ENCODE measurements at places on chromosomes 3 and 15.

DNA sequence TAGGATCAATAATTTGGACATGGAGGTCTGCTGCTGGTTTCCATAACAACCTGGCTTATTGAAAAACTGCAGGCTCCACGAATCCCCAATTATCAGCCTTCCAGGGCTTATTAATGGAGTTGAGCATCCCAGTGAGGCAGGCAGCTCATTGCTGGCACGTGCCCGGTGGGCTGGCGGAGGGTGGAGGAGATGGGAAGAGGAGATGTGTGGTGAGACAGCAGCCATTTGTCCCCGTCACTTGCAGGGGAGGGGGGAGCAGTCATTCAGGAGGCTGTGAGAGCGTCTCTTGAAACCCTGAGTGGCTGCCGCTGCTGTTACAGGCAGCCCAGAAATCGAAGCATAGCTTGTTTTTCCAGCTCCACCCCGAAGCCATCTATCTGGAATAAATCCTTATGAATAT is 70.6 kb downstream of the GAP43 start:
- no peaks in the 10 kb centered on the region for H3K4me1 ChIP-seq
- no peak overlapping the region for H3K27ac ChIP-seq
- no peak overlapping the region for H3K4me3 ChIP-seq
- peaks cover 4% of the 10 kb centered on the region for H3K27me3 ChIP-seq
- H3K36me3 ChIP-seq, result no peaks in the 10 kb centered on the region
- DNase-seq, result no peak

DNA sequence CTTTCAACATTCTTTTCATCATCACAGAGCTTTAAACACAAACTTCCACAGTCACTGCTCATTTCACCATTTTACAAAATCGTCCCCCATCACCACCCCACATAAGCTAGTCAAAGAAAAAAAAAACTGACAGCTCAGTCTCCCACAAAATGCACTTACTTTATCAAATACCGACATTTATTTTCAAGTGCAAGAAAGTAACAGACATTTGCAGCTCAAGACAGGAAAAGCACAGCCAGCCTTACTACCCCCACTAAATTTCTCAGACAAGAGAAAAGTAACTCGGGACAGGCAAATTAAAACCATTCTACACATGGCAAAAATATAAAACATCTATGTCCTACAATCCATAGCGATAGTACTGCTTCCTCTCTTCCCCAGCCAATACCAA is 402.4 kb downstream of the SHQ1 start:
- H3K4me3 ChIP-seq, result peak overlapping the region; percentile 100
- DNase-seq, result no peak
- H3K27me3 ChIP-seq, result peaks cover 24% of the 10 kb centered on the region
- peak overlapping the region; percentile 99 for H3K27ac ChIP-seq
- peaks cover 39% of the 10 kb centered on the region for H3K36me3 ChIP-seq

- H3K27me3 ChIP-seq, result no peaks in the 10 kb centered on the region
- DNase-seq, result no peak
- H3K4me1 ChIP-seq, result no peaks in the 10 kb centered on the region
- H3K36me3 ChIP-seq, result no peaks in the 10 kb centered on the region
- no peak overlapping the region for H3K27ac ChIP-seq
These were observed 122.7 kb downstream of the WNT5A start for GRCh38 chr3:55364421-55364820.

GRCh38 chr3:169337500-169338078 is 325.9 kb downstream of the MECOM start:
- H3K4me1 ChIP-seq, result no peaks in the 10 kb centered on the region
- no peak overlapping the region for H3K27ac ChIP-seq
- no peaks in the 10 kb centered on the region for H3K27me3 ChIP-seq
- no peaks in the 10 kb centered on the region for H3K36me3 ChIP-seq
- no peak overlapping the region for H3K4me3 ChIP-seq

GRCh38 chr3:19146685-19147650 is 1.3 kb upstream of the KCNH8 start:
- peaks cover 48% of the 10 kb centered on the region for H3K27me3 ChIP-seq
- H3K27ac ChIP-seq, result peak overlapping the region; percentile 72
- DNase-seq, result peak; percentile 74
- no peaks in the 10 kb centered on the region for H3K36me3 ChIP-seq
- H3K4me3 ChIP-seq, result peak overlapping the region; percentile 89

GRCh38 chr3:23991306-23991682 is 46.2 kb downstream of the NR1D2 start:
- H3K27ac ChIP-seq, result no peak overlapping the region
- peaks cover 9% of the 10 kb centered on the region for H3K4me1 ChIP-seq
- no peak for DNase-seq
- H3K4me3 ChIP-seq, result no peak overlapping the region

GRCh38 chr15:52150871-52151270 is 38.3 kb upstream of the BCL2L10 start:
- H3K36me3 ChIP-seq, result peaks cover 37% of the 10 kb centered on the region
- H3K4me1 ChIP-seq, result no peaks in the 10 kb centered on the region
- no peaks in the 10 kb centered on the region for H3K27me3 ChIP-seq
- no peak overlapping the region for H3K4me3 ChIP-seq
